Common myeloid progenitor, CD34-positive (primary cell): ENCODE measurements at places on chromosomes 16 and 17.
A peak's percentile ranks its signal among the peaks of the same experiment; 100 is the strongest.

DNA sequence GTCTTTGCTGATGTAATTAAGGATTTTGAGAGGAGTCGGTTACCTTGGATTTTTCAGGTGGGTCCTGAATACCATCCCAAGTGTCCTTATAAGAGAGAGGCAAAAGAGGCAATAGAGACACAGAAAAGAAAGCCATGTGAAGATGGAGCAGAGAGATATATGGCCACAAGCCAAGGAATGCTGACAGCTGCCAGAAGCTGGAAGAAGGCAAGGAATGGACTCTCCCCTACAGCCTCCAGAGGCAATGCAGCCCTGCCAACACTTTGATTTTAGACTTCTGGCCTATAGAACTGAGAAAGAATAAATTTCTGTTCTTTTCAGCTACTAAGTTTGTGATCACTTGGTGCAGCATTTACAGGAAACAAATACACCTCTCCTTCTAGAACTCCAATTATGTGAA lies 8.2 kb upstream of the RNFT1 start:
- DNase-seq, result no peak

- no peak for DNase-seq
These were observed 427.1 kb downstream of the GRIN2A start for GRCh38 chr16:9755081-9755480.

- peak; percentile 50 for DNase-seq
These were observed 43.2 kb downstream of the C16orf82 start for GRCh38 chr16:27109666-27110523.

DNA sequence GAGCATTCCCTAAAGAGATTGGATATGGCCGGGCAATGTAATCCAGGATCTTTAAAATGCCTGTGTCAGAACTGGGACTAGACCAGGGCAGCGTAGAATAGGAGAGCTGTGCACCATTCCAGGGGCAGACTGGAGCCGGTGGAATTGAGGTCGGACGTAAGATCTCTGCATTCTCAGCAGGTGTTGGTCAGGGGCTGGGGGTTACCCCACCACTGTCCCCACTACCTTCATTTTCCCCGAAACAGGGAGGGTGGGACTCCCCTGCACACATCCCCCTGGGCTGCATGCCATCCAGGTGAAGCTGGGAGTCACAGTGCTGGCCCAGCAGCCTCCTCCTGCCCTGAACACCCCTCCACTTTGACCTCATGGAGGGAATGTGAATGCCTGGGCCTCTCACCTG lies 17.8 kb downstream of the OSBPL7 start:
- no peak for DNase-seq

DNA sequence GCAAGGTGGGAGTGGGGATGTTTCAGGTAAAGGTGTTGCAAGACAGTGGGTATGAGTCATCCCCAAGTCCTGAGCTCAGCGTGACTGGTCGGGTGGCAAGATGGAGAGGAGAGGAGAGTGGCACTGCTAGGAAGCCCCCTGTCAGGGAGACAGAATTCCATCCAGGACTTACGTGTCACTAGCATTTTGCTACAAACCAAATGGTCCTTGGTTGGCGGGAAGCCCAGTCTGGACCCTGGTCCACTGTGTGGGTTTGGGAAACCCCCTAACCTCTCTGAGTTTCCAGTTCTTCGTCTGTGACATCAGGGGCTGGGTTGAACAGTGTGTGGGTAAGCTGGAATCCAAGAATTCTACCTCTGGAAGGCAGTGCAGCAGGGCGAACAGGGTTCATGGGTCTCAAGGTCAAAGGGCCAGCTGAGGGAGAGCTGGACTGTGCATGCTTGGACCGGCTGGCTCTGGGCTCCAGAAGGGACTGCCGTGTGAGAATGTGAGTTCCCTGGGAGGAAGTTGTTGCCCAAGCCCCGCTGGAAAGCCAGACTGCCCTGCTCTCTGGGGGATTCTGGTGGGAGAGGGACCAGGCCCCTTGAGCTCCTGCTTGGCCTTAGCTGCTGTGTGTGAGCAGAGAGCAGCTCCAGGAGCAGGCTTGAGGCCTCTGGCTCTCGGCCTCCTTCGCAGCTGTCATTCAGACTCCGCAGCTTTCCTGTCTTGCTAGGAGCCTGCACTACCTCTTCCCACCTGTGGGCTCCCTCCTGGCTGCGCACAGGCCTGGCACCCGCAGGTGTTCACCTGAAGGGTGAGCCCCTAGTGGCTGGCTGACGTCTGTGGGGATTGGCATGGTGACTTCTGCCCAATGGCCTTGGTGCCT lies 84.6 kb downstream of the NT5M start:
- DNase-seq, result no peak

- peak; percentile 63 for DNase-seq
These were observed 1.6 kb upstream of the DUSP14 start for GRCh38 chr17:37488009-37488604.

DNA sequence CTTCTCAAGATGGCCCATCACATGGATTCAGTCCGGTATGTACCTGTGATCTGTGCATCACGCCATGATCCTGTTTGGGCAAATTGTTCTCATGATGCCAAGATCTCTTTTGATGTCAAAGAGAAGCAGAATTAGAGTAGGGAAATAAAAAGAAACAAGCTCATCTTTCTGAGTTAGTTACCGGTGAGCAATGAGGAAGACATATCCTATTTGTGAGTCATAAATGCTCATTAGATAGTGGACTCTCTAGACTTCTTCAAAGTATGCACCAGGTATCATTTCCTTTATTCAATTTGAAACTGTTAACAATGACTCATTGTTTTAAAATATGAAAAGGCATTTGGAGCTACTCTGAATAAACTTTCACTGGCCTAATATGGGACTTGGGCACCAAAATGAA lies 8.0 kb upstream of the KRTAP4-12 start:
- peak; percentile 12 for DNase-seq

DNA sequence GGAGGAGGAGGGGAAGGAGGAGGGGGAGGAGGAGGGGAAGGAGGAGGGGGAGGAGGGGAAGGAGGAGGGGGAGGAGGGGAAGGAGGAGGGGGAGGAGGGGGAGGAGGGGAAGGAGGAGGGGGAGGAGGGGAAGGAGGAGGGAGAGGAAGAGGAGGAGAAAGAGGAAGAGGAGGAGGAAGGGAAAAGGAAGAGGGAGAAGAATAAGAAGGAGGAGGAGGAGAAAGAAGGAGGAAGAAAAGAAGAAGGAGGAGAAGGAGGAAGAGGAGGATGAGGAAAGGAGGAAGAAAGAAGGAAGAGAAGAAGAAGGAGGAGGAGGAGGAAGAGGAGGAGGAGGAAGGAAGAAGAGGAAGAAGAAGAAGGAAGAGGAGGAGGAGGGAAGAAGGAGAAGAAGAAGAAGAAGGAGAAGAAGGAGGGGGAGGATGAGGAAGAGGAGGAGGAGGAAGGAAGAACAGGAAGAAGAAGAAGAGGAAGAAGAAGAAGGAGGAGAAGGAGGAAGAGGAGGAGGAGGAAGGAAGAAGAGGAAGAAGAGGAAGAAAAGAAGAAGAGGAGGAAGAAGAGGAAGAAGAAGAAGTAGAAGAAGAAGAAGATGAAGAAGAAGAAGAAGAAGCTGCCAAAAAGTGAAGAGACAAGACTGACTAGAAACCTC lies 103.8 kb downstream of the C16orf78 start:
- no peak for DNase-seq

DNA sequence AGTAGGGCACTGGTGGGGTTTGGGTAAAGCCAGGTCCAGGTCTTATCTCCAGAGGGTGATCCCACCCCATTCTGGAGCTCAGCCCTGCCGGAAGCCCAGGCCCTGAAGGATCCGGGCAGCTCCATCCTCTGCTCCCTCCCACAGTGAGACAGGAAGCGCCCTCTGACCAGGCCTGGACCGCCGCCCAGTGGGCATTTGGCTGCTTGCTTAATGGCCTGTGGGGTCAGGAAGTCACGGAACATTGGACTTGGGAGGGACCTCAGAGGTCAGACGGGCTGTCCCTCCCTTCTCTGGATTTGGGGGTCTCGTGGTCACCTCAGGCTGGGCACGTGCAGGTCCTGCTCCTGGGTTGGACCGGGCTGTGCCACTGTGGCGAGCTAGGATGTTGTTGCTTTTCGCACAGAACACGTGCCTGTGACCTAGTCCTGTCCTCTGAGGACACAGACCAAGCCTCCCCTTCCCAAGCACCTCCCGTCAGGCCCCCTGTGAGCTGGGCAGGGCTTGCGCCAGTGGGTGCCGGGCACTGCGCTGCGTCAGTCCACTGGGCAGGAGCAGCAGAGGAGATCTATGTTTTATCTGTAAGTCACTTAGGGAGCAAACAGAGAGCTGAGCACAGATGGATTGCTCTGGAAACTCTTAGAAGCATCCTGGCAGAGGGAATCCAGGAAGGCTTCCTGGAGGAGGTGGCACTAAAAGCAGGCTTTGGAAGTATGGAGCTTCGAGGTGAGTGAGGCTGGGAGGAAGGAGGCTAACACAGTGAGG lies 49.4 kb upstream of the GSE1 start:
- no peak for DNase-seq

- DNase-seq, result no peak
These were observed 51.6 kb downstream of the DNAH17 start for GRCh38 chr17:78525511-78526160.

- no peak for DNase-seq
These were observed 208.3 kb downstream of the NPIPB11 start for GRCh38 chr16:29198231-29198630.

DNA sequence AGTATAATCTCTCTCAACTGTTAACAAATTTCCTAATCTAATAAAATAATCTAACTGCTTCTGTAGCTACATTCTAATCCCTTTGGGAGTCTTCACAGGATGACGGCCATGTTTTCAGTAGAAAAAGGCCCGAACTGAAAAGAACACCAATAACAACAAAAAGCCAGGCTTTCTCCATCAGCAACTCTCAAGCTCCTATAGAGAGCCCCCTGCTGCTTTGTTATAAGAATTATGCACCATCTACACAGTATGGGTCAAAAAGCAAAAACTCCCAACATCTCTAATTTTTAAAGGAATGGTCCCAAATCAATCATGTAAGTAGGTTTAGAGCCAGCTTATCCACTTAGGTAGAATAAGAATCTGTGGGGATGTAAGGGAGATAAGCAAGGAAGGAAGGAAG lies 163.6 kb upstream of the C17orf78 start:
- no peak for DNase-seq

- no peak for DNase-seq
These were observed 1224.6 kb downstream of the CDH8 start for GRCh38 chr16:60811657-60812056.
